ENCODE measurements at places on chromosomes 2 and 18. TPM values are rescaled to one million over a fixed set of nuclear protein-coding genes. Genes with fewer than 3 reads are reported as not detected.

DNA sequence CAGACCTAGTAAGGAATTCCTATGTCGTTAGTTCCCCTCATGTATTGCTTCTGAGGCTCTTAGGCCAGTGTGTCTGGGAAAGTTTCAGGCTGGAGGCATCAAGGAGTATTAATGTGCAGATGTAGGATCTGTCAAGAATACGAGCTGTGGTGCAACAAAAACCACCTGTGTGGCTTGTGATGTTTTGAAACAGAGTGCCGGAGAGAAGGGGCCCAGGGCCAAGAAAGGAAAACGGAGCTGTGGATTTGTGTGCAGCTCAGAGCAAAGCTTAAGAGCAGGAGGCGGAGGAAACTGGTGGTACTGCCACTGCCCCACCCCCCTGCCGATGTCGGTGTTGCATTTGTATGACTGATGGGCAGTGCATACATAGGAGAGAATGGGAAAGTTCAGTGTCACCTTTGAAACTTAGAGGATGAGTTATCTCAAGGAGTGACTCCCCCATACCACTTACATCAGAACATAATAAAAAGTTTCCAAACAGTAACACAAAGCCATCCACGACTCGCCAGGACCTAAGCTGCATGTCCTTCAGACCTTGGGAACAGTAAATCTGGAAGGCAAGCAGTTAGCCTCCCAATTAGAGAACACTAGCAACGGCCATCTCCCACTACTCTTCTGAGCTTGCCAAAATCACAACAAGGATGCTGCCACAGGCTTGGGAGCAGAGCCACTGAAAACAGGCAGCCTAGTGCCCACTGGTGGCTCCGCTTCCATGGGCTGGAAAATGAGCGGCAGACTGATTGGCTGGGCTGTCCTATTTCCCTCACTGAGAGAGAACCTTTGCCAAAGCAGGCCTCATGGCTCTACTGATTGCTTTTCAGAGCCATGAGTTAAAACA lies 152.7 kb upstream of the NT5C1B start:
- peak; percentile 96 for DNase-seq

DNA sequence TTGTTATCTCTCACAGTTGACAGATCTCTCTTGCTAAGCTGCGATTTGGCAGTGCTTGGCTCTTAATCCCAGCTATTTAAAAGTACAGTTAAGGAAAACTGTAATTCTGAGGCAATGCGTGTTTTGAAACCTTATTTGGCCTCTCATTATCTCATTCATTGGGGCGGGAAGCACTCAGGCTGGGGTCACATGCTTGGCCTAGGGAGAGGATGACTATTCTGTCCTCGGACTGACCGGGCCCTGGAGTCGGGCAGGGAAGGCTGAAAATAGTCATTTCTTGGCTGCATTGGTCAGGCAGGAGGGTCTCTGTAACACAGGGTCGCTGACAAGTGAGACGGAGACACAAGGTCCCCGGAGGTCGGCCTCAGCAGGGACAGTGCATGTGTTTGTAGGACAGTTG lies 20.2 kb upstream of the EMILIN2 start:
- peak; percentile 97 for DNase-seq

- DNase-seq: no peak
Observed at GRCh38 chr2:48826986-48827385, 71.5 kb upstream of the LHCGR start.

- no peak for DNase-seq
Observed at GRCh38 chr18:71529703-71530303, 1014.3 kb downstream of the CBLN2 start.

GRCh38 chr18:59385191-59385590 lies 26.1 kb upstream of the LMAN1 start:
- DNase-seq: no peak

- DNase-seq: no peak
Observed at GRCh38 chr2:124121106-124121505, 96.0 kb downstream of the CNTNAP5 start.

DNA sequence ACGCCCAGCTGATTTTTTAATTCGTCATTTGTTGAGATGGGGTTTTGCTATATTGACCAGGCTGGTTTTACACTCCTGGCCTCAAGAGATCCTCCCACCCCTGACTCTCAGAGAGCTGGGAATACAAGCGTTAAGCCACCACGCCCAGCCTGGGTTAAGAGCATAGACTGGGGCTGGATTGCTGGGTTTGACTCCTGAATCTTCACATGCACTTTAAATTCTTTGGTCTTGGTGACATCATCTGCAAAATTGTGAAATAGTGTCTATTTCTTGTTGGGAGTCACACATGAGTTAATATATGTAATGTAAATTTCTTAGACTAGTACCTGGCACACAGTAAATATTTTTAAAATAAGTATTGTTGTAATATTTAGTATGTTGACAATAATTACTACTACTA lies 257.4 kb downstream of the DOK6 start:
- DNase-seq: no peak

- DNase-seq: no peak
Observed at GRCh38 chr2:190529486-190530247, 4.9 kb downstream of the NEMP2 start.

GRCh38 chr2:20519309-20519708 lies 72.4 kb downstream of the RHOB start:
- DNase-seq: no peak

GRCh38 chr2:96408616-96409015 lies 73.0 kb downstream of the NCAPH start:
- peak; percentile 61 for DNase-seq

GRCh38 chr2:188293601-188294351 lies 2.1 kb downstream of the GULP1 start:
- peak; percentile 83 for DNase-seq

DNA sequence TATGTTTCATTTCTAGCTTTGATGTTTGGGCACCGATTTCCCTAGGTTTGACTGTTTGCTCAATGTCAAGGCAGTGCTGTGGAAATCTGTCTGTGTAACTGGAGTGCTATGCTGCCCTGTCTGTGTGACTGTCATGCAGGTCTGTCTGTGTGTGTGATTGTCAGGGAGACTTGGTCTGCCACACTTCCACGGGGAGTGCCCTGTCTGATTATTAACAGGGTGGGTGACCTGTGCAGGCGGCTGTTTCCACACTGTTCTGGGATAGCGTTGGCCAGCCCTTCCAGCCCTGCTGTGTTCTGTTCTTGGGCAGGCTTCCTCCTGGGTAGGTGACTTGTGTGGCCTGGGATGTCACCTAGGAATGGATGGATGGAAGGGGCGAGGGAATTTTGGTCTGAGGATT lies 85.3 kb downstream of the FHOD3 start:
- DNase-seq: no peak

DNA sequence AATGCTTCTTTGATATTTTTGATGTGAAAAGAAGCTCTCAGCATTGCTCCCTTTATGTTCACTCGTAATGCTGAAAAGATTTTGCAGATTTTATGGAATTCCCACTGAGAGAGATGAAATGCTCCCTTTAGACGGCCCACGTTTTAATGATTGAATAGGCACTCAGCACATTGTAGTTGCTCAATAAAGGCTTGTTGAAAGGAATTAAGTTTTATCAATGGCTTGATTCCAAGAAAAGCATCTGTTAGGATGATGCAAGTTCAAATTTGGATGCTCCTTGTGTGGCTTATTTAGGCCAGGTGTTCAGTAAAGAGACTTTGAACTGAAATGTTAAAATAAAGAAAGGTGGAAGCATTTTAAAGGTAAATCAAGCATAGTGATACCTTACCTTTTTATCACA lies 725.1 kb downstream of the EPHA4 start:
- DNase-seq: peak; percentile 28

DNA sequence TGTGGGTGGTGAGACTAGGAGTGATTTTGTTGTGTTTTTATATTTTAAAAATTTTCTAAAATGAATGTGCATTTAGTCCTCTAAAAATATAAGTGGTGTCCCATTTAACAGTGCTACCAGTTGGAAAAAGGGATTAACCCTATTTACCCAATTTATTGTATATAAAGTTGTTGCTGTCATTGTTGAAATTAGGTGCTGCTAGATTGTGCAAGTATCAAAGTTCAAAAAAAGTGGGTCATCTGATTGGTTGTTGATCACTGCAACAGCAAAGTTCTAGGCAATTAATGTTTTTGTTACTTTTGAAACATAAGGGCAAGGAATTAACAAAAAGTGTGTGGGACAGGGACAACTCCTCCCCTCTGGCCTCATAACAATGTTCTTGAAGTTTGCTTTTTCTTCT lies 40.6 kb downstream of the ADNP2 start:
- no peak for DNase-seq

TAF1B gene
- total RNA-seq: 44.3 TPM

HOXD12 gene
- 1.9 TPM for total RNA-seq

GRP gene
- total RNA-seq: not detected

ANO7 gene
- total RNA-seq: 6.5 TPM

OSR1 gene
- total RNA-seq: 8.9 TPM

LAMA1 gene
- total RNA-seq: 8.4 TPM
